ENCODE measurements at places on chromosomes 5 and 9. TPM values are rescaled to one million over a fixed set of nuclear protein-coding genes. Genes with fewer than 3 reads are reported as not detected.

The C6 gene
- total RNA-seq = 0.49 TPM

The TEK gene
- total RNA-seq = not detected

The ZNF367 gene
- 4.0 TPM for total RNA-seq

DNA sequence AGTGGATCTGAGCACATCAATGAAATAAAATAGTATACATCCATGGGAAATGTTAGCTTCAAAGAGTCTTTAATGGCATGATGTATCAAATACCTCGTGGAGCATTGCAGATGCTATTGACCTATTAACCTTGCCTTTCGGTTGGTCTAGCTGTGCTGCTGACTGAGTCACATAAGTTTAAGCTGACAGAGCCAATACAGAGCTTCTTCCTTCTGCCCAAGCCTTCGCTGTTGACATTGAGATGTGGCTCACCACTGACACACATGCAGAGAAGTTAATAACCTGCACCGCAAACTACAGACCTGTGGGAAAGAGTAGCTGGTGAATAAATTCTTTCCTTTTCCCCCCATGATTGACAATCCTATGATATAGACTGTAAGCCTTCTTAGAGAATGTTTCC, 78.2 kb downstream of the LURAP1L start:
- H3K4me3 ChIP-seq = no peak overlapping the region
- DNase-seq = no peak
- H3K36me3 ChIP-seq = no peaks in the 10 kb centered on the region
- H3K27ac ChIP-seq = no peak overlapping the region
- H3K4me1 ChIP-seq = no peaks in the 10 kb centered on the region
- H3K27me3 ChIP-seq = no peaks in the 10 kb centered on the region

DNA sequence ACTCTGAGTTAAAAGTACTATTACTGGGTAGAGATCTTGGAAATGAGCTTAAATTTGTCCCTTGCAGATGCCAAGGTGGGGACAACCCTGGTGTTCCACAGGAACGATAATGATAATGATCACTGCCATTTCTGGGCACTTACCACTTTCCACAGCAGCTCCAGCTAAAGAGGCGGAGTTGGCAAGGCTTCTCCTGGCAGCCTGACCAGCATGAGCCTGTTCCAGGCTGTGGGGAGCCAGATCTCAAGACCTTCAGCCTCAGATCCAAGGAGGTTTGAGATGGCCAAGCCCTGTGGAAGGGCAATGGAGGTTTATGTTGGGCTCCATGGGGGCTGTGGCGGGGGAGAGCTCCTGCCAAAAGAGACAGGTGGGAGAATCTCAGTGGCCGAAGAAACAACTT, 244.9 kb upstream of the MVB12B start:
- H3K27ac ChIP-seq = no peak overlapping the region
- H3K27me3 ChIP-seq = no peaks in the 10 kb centered on the region
- DNase-seq = no peak
- no peaks in the 10 kb centered on the region for H3K36me3 ChIP-seq
- H3K4me3 ChIP-seq = no peak overlapping the region

DNA sequence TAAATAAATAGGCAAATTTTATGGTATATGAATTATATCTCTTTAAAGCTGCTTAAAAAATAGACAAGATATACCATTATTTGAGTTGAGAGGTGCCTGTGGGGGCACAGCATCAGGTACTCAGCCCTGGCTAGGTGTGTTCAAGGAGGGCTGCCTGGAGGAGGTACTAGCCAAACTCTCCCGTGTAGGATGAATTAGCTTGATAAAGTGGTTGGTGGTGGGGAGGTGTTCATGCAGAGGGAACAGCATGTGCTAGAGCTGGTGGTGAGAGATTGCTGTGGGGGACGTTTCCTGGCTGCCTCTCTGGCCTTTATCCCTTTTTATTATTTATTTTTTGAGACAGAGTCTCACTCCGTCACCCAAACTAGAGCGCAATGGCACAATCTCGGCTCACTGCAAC, 23.2 kb upstream of the NCS1 start:
- H3K4me3 ChIP-seq = no peak overlapping the region
- H3K4me1 ChIP-seq = peaks cover 2% of the 10 kb centered on the region
- DNase-seq = no peak
- H3K27me3 ChIP-seq = peaks cover 20% of the 10 kb centered on the region
- no peak overlapping the region for H3K27ac ChIP-seq
- no peaks in the 10 kb centered on the region for H3K36me3 ChIP-seq

All from T-cell (primary cell).